ENCODE measurements at places on chromosomes 16 and 17.

- no peak for DNase-seq
Observed at GRCh38 chr16:19705146-19705501, 12.9 kb downstream of the KNOP1 start.

DNA sequence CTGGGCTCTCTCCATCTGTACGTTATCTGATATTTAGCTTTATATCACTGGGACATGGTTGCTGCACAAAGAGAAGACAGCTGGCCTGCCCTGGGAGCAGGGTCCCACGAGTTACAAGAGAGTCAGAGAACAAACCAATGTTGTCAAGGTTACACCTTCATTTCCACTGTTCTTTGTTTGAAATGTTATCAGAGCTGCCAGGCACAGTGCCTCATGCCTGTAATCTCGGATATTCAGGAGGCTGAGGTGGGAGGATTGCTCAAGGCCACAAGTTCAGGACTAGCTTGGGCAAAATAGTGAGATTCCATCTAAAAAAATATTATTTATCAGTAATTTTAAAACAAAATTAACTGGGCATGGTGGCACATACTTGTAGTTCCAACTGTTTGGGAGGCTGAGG is 34.6 kb downstream of the ATP6V0A1 start:
- DNase-seq: no peak

- DNase-seq: peak; percentile 56
Observed at GRCh38 chr17:50660042-50660886, 25.6 kb downstream of the ABCC3 start.

GRCh38 chr16:24168856-24169255 is 87.3 kb upstream of the CACNG3 start:
- DNase-seq: no peak

GRCh38 chr17:66777689-66778225 is 57.2 kb upstream of the CACNG5 start:
- no peak for DNase-seq

DNA sequence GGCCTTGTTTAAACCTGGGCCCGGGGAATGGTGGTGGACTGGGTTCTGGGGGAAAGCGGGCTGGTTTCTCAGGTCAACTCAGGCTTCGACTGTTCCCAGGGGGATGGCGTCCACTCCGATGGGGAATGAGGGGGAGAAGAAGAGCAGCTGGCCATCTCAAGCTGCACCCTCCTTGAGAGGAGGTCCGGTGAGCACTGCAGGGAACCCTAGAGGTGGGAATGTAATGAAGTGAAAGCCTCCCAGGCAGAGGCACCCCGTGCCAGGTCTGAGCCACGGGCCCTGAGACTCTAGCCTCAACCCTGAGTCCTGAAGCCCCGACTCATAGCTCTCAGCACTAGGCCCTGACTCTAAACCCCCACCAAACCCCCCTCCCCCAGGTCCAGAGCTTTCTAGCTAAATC is 1.2 kb upstream of the CDIPT start:
- DNase-seq: no peak

- DNase-seq: peak; percentile 68
Observed at GRCh38 chr17:81601525-81602120, 35.3 kb downstream of the NPLOC4 start.

DNA sequence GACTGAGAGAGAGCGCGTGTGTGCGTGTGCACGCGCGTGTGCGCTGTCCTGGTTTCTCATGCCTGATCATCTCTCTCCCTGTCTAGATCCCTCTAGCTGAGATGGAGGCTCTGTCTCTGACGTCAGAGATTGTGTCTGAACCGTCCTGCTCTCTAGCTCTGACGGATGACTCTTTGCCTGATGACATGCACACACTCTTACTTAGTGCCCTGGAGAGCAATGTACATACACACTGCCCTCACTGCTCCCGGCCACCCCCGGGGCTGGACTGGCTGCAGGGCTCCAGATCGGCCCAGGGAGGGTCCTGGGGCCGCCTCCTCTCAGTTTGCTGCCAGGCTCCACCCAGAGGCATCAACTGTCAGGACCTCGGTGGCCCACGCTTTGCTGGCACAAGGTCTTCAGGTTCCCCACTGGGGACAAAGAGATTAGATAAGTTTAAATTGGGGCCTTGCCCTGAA is 13.1 kb upstream of the ABCC3 start:
- DNase-seq: peak; percentile 76

DNA sequence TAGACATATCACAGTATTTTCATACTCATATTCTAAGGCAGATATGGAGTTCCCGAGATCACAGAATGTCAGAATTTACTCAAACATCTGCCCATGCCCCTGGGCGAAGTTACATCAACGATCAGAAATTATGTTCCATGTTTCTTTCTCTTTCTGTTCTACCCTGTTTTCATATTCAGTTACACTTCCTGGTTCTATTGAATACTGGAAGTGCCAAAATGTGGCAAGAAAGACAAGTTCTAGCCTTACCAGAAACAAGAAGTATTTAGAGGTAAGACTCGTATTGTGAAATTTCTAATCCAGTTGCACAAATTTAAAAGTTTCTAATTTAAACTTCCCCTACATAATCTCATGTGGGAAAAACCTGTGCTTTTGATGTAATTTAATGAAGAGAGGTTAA is 36.1 kb downstream of the KCNJ2 start:
- peak; percentile 96 for DNase-seq

GRCh38 chr16:76800196-76800595 is 390.8 kb upstream of the MON1B start:
- no peak for DNase-seq

DNA sequence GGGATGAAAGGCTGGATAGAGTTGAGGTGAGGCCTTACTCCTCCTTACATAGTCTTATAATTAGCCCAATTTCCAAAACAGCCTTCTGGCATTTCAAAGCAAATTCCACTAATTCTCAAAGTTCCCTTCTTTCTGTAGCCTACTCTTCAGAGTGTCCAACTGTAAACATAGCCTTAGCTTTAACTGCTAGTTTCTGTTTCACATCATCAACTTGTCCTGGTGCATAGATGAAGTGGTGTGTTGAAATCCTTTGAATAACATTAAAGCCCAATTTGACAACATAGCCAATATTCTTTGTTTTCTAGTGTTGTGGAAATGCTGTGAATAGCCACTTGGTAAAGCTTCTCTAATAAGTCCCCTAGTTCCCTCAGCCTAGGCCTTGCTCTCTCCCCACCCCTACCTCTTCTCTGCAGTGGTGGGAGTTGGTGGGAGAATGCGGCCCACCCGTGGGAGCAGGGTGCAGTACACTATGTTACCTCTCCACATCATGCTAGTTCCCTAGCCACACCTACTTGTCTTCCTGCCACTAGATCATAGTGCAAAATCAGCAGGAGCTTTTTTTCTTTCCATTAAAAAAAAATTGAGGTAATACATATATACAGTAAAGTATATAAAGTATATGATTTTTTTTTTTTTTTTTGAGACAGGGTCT is 127.0 kb upstream of the HAS3 start:
- no peak for DNase-seq

- DNase-seq: peak; percentile 77
Observed at GRCh38 chr16:88455610-88456355, 2.7 kb downstream of the ZFPM1 start.

DNA sequence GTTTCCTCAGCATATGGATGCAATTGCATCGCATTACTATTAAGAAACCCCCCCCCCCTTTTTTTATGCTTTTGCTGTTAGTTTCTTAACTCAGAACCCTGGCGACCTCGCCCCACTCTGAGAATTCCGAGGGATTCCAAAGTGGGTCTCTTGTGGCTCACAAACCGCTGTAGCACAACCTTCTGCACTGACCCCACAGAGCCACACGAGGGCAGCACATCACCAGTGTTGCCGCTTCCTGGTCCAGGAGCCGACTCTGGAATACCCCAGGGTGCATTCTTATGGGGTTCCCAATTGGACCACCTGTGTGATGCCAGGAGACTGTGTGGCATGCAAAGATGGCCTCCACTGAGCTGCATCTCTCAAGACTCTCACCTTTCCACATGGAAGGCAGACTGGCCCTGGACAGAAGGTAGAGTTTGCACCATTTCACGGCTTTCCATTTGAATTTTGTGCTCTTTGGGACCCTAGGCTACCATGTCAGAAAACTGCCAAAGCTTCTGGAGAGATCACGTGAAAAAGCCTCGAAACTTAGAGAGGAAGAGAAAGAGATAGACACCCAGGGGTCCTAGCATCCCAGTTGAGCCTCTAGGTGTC is 432.7 kb upstream of the ASIC2 start:
- peak; percentile 22 for DNase-seq

DNA sequence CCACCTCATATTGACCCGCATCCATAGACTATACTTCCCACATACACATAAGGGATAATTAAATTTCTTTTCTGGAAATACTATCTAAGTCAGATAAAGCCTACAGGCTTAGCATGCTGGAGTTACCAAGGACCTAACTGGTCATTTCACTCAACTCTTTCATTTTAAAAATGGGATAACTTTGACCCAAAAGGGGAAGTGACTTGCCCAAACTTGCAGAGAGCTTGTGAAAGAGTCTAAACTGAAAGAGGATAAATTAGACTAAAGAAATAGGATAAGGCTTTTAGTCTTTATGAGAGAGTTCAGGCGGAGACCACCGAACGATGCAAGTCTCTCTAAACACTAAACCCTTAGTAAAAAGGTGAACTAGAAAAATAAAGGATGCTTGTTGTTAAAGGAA is 3.9 kb upstream of the KRT33A start:
- DNase-seq: peak; percentile 46

GRCh38 chr17:36665417-36665816 is 64.0 kb downstream of the MRM1 start:
- no peak for DNase-seq

DNA sequence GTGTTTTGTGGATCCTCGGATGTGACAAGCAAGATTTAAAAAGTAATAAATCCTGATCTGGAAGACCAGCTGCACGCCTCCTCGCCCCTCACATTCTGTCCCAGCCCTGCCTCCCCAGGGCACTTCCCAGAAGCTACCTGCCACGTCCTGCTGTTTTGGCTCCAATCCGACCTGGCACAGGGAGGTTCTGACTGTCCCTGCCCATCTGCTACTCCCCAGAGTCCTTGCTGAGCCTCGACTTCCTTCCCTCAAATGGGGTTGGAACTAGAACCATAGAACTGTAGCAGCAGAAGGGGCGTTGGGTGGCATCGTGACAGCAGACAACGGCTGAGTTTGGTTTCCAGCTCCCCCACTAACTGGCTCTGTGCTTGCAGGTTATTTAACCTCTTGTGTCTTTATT is 71.7 kb downstream of the RPH3AL start:
- DNase-seq: no peak

DNA sequence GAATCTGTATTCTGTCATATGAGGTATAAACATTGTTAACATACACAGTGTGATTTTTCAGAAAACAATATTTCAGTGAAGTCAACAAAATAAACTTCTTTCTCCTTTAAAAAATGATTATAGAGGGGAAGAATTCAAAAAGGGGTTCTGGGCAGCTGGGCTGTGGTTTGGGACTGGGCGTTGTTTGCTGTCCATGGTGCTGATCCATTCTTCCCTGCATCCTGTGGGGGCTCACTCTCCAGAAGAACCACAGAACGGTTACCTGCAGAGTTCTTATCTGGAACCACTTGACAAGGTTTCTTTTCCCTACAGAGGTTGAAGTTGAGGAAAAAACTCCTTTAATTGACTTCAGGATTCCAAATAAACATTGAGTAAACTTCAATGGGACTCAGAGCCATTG is 1091.0 kb downstream of the CDH8 start:
- DNase-seq: no peak

GRCh38 chr16:83706394-83706793 is 101.4 kb upstream of the HSBP1 start:
- DNase-seq: no peak

DNA sequence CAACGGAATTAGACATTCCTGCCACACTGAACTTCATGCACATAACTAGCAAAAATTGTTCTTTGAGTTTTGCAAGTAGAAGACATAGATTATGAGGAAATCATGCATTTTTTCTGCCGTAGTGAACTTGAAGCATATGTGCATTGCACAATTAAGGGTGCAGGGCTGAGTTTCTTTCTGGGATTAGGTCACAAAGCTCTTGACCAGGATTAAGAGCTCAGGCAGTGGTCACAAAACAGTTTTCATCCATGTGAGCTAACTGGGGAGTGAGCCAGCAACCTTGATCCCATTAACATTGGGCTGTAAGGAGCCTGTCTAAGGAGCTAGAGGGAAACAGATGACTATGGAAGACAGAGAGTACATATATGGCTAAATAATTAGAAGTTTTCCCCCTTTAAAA is 143.7 kb downstream of the PMP22 start:
- DNase-seq: no peak

DNA sequence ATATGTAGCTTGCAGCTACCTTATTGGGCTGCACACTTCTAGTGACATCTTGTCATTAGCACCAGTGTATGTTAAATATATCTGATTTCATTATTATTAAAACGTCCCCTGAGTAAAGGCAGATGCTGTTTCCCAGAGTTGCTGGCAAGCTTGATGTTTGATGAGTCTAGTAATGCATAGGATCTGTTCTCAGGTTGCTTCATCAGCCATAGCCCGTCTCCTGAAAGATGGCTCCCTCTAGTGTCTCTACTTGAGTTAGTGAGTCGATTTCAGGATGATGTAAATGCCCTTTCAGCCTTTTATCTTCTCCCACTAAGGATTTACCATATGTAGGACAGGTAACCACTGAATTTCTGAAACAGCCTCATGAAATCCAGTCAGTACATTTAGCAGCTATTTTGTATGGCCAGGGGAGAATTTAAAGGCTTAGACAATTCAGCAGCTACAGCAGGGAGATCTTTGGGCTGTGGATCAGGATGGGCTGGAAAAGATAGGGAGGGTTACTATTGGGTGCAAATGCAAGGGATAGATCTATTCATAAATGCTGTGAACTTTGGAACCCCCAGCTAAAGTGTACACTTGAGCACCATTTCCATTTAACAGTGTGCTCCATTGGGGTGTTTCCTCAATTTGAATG is 376.3 kb downstream of the CNTNAP4 start:
- DNase-seq: peak; percentile 33

Measured in suppressor macrophage treated with lipopolysaccharide for 1 hour (primary cell).